ENCODE measurements at places on chromosomes 3 and 15.

GRCh38 chr15:69161079-69161877 lies 843 bp downstream of the GLCE start:
- peak; percentile 8 for DNase-seq

- no peak for DNase-seq
These were observed 72.9 kb upstream of the MNS1 start for GRCh38 chr15:56537881-56538280.

- no peak for DNase-seq
These were observed 108.4 kb upstream of the SLC6A11 start for GRCh38 chr3:10707400-10708215.

- DNase-seq, result no peak
These were observed 1195.9 kb downstream of the ROBO2 start for GRCh38 chr3:78235841-78236240.

GRCh38 chr3:42979044-42979972 lies at the start of gene GASK1A:
Gene GASK1A, plus strand, starts transcription at chr3:42979311. Its CDS starts 332 bp downstream, at chr3:42979643.
- no peak for DNase-seq

GRCh38 chr3:190718671-190719070 lies 143.8 kb downstream of the GMNC start:
- DNase-seq, result no peak

GRCh38 chr3:64732576-64732975 lies 44.8 kb upstream of the ADAMTS9 start:
- no peak for DNase-seq

- no peak for DNase-seq
These were observed 79.8 kb downstream of the ABHD5 start for GRCh38 chr3:43770426-43771103.

GRCh38 chr15:69659454-69660050 lies 206.9 kb downstream of the RPLP1 start:
- no peak for DNase-seq

DNA sequence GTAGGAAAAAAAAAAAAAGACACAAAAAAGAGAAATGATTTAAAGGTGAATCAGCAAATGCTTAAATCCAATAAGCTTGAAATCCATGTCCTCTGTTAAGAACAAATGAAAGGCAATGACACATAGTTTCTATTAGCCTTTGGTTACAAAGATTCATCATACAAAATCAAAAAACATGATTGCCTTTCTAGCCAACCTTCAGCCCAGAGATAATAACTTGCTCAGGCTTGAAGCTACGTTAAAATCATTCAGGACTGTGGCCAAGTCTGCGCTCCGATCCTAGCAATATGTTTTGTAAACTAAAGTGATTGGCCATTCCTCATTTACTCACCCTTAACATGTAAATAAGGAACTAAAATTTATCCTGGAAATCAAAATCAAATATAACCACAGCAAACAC lies 556.7 kb downstream of the FGF12 start:
- DNase-seq, result no peak

- no peak for DNase-seq
These were observed 11.9 kb downstream of the CISH start for GRCh38 chr3:50599716-50600118.

DNA sequence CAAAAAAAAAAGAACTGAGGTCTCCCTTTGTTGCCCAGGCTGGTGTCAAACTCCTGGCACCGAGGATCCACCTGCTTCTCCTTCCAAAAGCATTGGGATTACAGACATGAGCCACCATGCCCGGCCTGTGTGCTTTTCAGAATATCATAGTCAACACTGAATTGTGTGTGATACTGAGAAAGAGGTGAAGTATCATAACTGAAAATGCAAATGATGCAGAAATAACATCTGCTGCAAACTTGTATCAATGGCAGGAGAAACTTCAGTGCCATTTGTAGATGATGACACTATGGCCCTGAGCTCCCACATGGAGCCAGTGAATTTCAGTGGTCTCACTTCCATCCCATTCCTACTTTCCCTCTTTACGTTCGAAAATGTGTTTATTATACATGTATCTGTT lies 21.9 kb downstream of the IL12A start:
- no peak for DNase-seq

DNA sequence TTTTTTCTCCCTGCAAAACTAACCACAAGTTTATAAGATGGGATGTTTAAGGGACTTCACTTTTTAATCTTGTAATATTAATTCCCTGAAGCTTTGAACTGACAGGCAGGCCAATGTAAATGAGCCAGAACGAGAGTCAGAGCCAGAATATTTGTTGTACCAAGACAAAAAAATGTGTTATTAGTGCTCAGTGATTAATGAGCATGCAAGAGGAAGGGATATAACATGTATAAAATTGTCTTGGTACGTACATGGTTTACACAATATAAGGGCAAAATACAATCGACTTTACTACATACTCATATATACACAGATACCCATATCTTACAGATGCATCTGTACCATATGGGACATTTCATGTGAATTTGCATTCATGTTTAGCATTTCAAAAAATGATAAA lies 331.2 kb downstream of the MECOM start:
- no peak for DNase-seq

GRCh38 chr3:184344579-184345316 lies 7.3 kb downstream of the FAM131A start:
- DNase-seq, result no peak

DNA sequence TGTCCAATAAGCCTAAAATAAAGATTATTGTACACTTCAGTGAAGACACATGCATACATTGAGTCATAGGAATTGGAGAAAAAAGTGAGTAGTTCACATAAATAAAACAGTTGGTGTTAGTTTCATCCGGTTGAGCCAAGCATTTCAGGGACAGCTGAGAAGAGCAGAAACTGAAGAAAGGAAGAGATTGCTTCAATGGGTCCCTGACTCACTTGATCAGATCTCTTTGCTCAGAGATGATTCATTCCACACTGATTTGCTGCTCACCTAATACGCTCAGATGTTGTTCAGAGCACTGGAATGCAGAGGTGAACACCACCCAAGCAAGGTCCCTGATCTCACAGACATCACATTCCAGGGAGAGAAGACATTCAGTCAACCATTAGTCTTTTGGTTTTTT lies 93.7 kb downstream of the RAD18 start:
- DNase-seq, result no peak

DNA sequence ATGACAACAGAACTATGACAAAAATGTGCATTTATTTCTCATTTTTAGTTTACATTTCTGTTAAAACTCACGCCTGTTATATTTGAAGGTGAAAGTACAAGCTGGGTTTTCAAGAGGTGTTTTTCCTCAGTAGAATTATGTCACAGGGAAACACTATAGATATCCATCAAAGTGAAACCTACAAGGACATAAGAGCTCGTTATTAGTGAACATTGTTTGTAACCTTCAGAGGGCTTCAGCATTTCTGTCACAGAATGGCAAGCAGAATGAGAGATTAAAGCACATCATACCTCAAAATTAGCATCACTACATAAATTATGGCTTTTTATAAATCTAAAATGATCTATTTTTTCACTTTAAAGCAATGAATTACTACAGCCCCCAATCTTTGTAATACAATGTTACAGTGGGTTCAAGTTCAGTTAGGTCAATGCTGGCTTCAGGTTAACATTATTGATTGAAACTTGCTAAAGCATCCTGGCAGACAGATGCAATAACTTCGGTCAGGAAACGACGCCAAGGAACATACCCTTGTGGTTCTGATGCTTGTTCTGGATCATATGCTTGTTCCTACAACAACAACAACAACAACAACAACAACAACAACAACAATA lies 405.6 kb downstream of the CADM2 start:
- DNase-seq, result no peak

DNA sequence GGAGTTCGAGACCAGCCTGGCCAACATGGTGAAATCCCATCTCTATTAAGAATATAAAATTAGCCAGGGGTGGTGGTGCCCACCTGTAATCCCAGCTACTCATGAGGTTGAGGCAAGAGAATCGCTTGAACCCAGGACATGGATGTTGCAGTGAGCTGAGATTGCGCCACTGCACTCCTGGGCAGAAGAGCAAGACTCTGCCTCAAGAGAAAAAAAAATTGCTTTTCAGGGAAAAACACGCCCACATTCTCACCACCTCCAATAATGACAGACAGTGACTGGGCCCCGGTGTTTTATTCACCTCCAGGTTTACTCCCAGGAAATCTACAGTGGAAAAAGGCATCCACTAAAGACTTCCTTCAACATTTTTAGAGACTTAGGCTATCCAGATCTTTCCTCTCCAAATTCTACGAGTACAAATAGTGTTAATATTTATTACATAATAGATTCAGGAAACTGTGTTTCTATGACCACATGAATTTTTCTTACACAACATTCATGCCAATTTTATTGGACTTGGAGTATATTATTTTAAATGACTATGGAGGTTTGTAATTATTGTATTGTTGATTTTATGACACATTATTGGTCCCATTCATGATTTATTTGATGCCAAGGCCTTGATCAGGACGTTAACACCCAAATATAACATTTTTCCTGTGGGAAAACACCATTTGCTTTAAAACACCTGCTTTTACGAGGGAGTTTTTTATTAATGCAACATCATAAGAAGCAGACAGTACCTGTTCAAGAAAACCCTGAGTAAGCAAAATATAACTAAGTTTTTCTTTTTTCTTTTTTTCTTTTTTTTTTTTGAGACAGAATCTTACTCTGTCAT lies 26.6 kb downstream of the IGF2BP2 start:
- no peak for DNase-seq

GRCh38 chr3:72938471-72939265 lies 50.8 kb downstream of the GXYLT2 start:
- no peak for DNase-seq

GRCh38 chr3:30644615-30645014 lies 38.2 kb downstream of the TGFBR2 start:
- DNase-seq, result peak; percentile 44

- no peak for DNase-seq
These were observed 117.0 kb downstream of the LRRK1 start for GRCh38 chr15:101036189-101036588.

- no peak for DNase-seq
These were observed 246.0 kb upstream of the CBLB start for GRCh38 chr3:106114848-106115247.

GRCh38 chr3:145882436-145882835 lies 278.5 kb downstream of the PLOD2 start:
- no peak for DNase-seq

GRCh38 chr3:5082789-5083115 lies 39.3 kb upstream of the ARL8B start:
- no peak for DNase-seq

DNA sequence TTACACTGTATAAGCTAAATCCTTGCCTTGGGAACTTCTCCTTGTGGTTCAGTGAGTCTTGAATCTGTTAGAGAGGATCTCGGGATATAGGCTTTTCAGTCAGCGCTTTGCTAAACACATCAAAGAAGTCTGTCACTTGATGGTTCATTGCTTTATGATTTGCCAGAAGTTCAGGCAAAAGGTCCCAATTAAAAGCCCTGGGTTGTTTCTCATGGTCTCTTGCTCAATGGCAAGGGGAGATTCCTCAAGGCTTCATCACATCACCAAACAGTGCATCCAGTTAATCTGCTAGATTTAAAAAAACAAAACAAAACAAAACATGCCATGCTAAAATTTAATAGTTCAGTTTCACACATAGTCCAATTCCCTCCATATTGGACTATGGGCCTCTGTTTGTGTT lies 114.8 kb downstream of the FILIP1L start:
- no peak for DNase-seq

DNA sequence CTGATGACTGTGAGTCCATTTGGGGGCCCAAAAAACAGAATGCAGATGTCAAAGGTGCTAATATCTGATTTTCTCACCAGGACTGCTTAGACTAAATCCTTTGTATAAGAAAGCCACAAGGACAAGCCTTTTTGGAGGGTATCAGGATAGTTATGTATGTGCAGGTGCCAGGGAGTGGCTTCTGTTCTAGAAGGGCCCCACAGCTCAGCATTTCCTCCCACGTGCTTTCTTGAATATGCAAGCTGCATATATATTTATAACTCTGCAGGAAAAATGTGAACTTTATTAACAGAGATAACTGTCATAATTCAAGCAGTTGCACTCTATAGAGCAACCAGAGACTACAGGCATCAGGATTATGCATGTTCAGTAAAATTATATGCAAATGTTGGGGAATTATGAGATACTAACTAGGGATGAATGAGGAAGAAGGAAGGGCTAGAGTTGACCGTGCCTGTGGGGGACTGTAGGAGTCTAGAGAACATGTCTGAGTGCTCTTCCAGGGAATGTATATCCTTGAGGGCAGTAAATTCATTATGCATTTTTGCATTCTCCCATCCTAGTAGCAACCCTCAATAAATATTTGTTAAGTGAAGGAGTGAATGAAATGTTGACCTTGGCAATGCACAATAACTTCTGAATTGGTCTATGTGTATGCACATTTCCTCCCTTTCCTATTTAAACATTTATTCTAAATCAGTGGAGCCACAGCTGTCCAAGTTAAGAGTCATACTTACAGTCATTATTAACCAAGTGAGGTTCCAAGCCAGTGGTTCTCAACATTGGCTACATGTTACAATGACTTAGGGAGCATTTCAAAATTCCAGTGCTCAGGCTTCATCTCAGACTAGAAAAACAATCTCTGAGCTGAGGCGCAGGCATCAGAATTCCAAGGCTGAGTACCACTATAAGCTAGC lies 94.8 kb upstream of the ANKRD28 start:
- no peak for DNase-seq

- no peak for DNase-seq
These were observed 90.2 kb upstream of the CHD2 start for GRCh38 chr15:92809880-92810361.

- DNase-seq, result no peak
These were observed 116.8 kb downstream of the USP13 start for GRCh38 chr3:179769411-179770247.

DNA sequence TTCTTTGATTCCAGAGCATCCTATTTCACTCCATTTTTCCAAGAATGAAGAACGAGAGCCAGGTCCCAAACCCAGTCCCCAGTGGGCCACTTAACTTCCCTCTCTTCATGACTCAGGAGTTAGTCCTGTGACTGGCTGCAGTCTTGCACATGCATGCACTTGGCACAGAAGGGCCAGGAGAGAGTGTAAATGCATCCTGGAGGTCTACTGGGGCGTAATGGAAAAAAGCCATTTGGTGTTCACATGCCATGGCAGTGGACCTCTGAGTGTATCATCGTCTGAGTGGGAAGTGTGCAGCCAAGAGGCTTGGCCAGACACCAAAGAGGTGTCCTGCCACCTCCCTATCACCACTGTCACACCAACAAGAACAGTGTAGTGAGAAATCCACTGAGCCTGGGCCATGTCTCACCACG lies 15.1 kb upstream of the RFTN1 start:
- no peak for DNase-seq

GRCh38 chr3:105905328-105905727 lies 36.5 kb upstream of the CBLB start:
- no peak for DNase-seq

- no peak for DNase-seq
These were observed 231.0 kb upstream of the ATP11B start for GRCh38 chr3:182562274-182562673.

GRCh38 chr15:32690941-32691688 lies 26.7 kb upstream of the GREM1 start:
- DNase-seq, result no peak

- DNase-seq, result no peak
These were observed 14.6 kb upstream of the DUSP7 start for GRCh38 chr3:52070724-52071621.

Measured in activated CD4-positive, alpha-beta T cell treated with anti-CD3 and anti-CD28 coated beads for 1 hour (primary cell).